ENCODE measurements at places on chromosomes 6 and 20. TPM values are rescaled to one million over a fixed set of nuclear protein-coding genes. Genes with fewer than 3 reads are reported as not detected.

DNA sequence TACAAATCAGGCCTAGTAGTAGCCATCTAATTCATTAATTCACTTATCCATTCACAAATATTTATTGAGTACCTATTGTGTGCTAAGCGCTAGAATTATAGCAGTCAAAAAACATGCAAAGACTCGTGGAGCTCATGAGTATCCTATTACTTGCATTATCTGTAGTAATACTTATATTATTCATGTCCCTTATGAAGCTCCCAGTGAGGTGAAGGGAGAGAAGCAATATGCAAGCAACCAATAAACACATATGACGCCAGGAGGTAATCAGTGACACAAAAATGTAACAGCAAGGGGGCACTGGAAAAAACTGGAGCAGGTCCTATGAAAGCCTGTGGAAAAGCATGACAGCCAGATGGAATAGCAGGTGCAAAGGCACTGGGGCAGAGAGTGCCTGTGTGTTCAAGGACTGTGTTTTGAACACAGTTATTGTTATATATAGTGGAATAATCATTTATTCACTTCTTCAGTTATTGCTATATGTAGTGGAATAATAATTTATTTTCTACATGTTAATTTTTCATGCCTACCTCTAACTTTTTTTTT lies 109.5 kb downstream of the KIF13A start:
- no peak for DNase-seq

DNA sequence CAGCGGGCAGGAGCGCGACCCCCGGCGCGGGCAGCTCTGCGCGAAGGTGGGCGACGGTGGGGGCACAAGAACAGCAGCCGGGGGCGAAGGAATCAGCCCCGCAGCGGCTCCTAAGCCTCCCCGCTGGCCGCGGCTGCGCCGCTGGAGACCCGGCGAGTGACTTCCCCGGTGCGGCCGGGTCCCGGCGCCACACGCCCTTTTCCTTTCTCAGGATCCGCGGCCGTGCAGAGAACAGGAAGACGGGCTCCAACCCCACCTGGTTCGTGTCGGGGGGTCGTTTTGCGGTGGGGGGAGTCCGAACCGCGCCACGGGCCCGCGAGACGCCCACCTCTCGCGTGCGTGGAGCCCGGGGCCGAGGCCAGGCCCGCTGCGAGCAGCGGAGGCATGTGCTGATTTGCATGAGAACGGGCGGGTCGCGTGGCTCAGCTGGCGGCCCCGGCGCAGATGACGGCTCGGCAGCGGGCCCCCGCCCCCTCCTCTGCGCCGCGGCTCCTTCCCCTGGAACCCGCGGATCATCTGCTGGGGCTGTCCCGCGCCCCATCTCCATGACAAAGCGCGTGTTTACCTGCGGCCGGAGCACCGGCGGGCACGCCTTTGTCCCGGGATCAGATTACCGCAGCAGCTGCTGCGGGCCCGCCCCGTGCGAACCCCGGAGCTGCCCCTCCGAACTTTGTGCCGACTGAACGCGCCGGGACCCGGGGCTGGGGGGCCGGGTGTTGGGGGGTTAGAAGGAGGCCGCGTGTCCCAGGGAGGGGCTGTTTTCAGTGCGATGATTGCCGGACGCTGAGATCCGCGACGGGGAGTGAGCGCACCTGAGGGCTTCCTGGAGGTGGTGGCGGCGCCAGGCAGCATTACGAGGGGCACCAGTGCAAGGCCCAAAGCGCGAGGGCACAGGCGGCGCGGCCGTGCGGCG lies 4.9 kb upstream of the DLL1 start:
- no peak for DNase-seq

GRCh38 chr6:23228439-23229024 lies 659.2 kb downstream of the HDGFL1 start:
- DNase-seq = no peak

- DNase-seq = peak; percentile 94
These were observed 37.6 kb downstream of the ZMYND8 start for GRCh38 chr20:47318586-47319516.

DNA sequence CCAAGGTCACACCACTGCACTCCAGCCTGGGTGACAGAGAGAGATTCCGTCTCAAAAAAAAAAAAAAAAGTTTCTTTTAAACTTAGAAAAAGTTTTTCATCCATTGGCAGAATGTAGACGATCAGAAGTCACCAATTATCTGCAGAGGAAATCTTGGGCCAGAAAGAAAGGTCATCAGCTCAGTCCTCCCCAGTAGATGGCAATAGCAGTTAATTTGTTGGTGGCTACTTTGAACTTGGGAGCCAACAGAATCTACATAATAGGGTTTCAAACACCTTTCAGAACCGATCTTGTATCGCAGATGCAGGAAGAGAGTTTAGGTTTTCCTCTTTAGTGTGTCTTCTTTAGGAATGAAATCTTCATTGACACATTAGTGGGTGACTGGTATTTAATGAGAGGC lies 41.7 kb downstream of the LBP start:
- no peak for DNase-seq

GRCh38 chr20:4073852-4074741 lies 58.7 kb upstream of the RNF24 start:
- DNase-seq = no peak

- DNase-seq = no peak
These were observed 58.0 kb upstream of the TFB1M start for GRCh38 chr6:155372256-155372655.

GRCh38 chr6:158850807-158851115 lies 31.6 kb upstream of the EZR start:
- DNase-seq = no peak

DNA sequence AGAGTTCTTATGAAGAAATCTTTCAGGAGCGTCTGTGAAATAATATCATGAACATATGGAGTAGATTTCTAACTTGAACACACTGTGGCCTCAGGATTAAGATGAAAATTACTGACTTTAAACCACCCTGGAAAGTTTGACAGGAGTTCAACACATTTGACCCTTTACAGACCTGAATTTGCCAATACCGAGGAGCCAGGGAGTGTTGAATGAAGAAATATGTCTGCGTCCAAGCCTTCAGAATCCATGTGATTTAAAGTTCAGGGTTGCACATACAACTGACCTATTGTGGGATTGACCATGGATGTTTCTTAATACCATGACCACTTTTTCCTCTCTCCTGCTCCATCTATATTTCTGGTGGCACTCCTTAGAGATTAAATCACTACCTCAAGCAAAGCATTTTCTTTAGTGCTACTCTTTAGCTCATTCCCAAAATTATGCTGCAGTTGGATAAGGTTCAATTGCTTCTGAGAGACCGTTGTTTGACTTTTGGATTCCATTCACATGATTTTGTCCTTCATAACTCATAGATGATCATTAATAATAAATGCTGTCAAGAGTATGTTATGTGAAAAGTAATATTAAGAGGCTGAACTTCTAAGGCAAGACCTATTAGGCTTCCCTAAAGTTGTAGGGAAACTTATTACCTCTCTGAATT lies 57.4 kb downstream of the PRL start:
- DNase-seq = no peak

DNA sequence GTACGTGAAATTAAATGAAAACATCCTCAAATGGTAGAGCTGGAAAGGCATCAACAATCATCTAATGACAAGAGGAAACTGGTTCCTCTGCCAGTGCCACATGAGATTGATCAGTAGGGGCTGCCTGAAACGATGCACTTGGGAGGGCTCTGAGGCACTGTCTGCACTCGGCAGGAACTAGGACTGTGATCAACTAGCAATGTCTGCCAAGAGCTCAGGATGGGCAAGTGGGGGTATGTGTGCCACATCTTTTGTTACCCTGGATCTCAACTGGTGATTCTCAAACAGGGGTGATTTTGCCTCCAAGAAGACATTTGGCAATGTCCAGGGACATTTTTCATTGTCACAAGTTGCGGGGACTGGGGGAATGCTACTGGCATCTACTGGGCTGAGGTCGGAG lies 1.9 kb downstream of the BPIFB6 start:
- no peak for DNase-seq

LTA gene
- not detected for total RNA-seq

SLC22A2 gene
- total RNA-seq = 0.37 TPM

ETV7 gene
- not detected for total RNA-seq

CCDC170 gene
- total RNA-seq = 1.3 TPM

Measured in posterior vena cava (tissue), 2 donors.